ENCODE measurements at places on chromosomes 11 and 22.

- DNase-seq = no peak
Observed at GRCh38 chr11:8354622-8355415, 91.1 kb upstream of the LMO1 start.

GRCh38 chr11:97229936-97230335 is 840.1 kb downstream of the JRKL start:
- no peak for DNase-seq

DNA sequence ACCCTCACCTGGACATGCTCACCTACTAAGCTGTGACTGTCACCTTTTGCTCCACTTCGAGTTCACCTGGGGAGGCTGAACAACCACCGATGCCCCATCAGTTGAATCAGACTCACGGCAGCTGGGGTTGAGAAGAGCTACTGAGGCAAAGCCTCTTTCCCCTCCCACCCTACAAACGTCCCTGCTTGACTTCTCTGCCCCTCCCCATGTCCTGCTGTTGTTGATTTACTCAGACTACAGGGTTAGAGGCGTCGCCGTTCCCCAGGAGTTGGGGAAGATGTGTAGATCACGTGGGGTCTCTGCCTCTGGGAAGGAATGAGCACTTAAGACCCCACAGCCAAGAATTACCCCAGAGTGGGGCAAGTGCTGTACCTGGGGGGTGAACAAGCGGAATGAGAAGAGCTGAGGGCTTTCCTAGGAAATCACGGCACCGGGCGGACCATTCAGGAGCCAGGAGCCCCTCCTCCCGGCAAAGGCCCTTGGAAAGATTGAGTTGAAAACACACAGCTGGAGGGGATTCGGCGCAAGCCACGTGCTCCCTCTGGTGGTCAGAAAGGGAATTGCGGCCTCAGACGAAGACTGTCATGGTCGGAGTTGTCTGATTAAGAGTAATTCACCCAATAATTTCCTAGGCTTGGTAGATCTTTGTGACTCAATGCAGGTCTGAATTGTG is 7.0 kb downstream of the FXYD2 start:
- DNase-seq = peak; percentile 89

DNA sequence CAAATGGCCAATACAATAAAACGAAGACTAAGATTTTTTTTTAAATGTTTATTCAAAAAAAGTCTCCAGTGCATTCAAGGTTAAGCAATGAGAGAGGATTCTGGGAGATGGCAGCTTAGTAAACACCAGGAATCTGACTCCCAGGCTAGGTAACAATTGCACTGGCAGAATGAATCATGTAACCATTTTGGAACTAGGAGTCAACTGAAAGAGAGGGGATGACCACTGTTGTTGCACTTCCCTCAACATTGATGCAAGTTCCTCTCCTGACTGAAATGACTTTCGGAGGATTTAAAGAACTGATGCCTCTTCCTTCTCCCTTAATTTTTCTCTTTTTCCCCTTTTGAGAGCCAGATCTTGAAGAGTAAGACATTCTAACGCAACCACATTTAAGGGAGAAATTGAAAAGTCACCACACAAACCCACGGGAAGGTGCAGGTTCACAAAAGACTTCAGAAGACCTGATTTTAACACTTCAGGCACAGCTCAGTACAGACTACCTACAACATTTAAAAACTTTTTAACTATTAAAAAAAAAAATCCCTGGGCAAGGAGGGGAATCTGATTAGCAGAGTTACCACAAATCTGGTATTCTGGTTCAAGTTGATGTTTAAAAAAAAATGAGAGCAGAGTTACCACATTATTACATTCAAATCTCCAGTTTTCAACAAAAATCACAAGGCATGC is 56.8 kb downstream of the FCHSD2 start:
- DNase-seq = no peak

DNA sequence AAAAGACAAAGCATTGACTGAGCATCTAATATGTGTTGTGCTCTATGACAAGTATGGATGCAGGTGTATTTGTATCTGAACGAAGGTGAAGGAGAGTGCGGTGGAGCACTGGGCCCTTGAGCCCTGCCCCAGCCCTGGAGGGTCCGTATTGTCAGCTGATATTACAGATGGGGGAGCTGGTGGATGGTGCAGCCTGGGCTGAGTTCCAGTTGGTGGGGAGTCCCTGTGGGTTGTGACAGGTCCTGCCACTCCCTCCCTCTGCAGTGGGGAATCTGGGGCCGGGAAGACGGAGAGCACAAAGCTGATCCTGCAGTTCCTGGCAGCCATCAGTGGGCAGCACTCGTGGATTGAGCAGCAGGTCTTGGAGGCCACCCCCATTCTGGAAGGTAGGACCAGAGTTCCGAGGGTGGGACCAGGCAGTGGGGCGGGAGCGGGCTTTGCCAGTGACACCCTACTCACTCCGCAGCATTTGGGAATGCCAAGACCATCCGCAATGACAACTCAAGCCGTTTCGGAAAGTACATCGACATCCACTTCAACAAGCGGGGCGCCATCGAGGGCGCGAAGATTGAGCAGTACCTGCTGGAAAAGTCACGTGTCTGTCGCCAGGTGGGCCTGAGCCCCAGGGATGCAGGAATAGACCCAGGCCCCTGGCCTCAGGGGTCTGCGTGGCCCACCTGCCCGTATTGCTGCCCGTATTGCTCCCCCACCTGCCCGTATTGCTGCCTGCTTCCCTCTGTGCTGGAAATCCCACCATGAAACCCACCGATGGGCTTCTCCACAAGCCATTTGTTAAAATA is 28.6 kb downstream of the MYO7A start:
- DNase-seq = no peak

DNA sequence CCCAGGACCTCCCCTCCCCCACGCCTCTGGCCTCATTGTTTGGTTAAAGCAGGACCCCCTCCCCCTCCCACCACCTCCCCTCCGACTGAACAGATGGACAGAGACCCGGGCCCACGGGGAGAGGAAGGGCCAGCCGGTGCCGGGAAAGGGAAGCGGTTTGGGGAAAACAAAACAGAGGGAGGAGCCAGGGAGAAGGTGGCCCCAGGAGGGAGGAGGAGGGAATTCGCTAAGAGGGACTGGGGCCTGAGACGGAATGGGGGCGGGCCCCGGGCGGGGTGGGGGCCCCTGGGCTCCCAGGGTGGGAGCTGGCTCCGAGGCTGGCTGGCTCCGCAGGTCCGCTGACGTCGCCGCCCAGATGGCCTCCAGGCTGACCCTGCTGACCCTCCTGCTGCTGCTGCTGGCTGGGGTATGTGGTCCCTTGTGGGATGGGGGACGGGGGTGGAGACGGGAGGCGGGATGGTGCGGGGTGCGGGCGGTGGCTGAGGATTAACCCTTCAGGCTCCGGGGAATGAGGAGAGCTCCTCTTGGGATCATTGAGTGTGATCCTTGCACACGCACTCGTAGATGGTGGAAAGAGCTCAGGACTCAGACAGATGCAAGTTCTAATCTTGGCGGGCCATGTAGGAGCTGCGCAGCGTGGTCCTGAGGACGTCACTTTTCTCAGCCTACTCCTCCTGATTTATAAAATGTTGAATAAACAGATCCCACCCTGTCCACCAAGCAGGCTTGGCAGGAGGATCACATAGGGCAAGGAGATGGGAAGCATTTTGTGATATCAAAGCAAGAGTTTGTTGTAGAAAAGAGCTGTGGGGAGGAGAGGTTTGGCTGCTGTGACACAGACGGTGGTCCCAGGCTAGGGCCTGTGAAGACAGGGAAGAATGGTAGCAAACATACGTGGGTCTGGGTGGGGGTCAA is 688 bp downstream of the SERPING1 start:
- peak; percentile 26 for DNase-seq

DNA sequence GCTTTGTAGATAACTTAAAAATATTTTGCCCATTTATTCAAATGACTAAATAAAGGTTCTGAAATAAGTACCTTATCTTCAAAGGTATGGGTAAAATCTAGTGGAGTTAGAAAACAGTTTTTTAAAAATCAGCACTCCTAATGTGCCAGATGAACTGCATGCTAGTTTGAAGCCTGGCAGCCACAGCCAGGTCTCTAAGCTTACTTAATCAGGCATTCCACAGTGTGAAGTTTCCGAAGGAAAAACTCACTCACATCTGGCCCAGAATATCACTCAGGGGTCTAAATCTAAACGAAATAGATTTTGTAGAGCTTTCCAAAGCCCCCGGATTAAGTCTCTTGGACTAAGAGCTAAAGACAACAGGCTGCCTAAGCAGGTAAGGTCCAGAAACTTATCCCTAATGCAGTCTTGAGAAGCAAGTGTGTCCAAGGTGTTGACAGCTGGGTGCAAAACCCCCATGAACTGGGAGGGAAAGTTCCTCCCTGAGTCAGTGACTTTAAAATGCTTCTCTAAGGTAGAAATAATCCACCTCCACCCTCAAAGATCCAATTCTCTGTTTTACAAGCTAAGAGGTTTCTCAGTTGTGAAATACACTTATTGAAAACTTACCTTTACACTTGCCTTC is 157.6 kb downstream of the FCHSD2 start:
- DNase-seq = no peak

- DNase-seq = peak; percentile 40
Observed at GRCh38 chr11:63906585-63906984, 10.4 kb downstream of the RCOR2 start.

- no peak for DNase-seq
Observed at GRCh38 chr11:66220566-66220935, 47.9 kb upstream of the RAB1B start.

- no peak for DNase-seq
Observed at GRCh38 chr22:46085828-46086576, 64.3 kb upstream of the PPARA start.

DNA sequence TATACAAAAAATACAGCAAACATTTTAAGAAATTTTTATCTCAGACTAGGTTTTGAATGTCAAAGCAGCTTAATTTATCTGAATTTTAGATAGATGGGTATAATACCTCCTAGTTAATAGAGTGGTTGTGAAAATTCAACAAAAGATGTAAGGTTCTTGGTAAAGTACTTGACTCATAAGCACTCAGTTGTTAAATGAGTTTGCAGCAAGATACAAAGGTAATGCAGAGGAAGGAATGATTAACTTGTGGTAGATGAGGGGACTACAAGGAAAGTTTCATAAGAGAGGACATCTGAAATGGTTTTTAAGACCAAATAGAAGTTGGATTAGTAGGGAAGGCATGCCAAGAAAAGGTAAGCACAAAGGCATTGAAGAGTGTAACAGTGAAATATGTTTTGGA is 37.4 kb downstream of the PPME1 start:
- DNase-seq = no peak

GRCh38 chr11:10594407-10594806 is 25.9 kb upstream of the LYVE1 start:
- no peak for DNase-seq

DNA sequence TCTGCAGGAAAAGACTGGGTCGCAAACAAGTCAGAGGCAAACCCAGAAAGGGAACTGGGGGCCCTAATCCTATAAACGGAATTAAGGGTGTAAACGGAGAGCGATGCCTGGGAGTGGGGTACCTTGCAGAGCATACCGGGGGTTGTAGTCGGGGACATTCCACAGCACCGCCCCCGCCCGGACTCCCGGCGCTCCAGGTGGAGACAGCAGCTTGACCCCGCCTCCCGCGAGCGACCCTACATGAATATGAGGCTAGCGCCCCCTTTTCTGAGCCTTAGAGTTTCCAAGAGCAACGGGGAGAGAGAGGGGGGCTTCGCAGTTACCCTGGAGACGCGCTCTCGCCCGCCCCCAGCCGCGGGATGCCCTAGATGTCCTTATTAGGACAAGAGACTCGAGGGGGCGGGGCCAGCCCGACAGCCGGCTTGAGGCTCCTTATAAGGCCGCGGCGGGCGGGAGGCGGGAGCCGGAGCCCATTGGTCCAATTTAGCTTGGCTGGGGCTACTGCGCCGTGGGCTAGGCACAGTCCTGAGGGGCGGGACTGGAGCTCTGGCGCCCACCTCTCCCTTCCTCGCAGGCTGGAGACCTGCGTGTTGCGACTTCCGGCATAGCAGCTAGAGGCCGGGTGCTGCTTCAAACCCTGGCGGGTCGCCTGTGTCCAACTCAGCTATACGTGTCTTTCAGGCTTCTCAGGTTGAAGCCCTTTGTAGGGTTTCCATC is 980 bp upstream of the MUS81 start:
- DNase-seq = peak; percentile 100

DNA sequence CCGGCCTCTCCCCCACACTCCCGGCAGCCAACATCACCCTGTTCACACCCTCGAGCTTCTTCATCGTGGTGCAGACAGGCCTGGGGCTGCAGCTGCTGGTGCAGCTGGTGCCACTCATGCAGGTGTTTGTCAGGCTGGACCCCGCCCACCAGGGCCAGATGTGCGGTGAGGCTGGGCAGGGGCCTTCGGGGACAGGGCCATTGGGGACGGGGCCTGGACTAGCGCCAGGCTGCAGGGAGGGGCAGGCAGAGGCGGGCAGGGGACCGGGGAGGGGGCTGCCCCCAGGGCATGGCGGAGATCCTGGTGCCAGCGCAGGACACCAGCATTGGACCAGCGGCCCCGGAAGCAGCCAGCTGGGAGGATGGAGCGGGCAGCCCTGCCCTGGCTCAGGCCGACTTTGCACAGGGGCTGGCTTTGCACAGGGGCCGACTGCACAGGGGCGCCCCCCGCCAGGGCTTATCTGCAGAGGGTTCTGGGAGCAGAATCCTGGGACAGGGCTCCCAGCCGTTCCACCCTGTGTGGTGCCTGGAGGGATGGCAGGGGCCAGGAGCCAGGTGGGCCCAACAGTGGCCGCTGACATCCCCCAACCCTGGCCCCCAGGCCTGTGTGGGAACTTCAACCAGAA is 8.6 kb downstream of the MUC5B start:
- peak; percentile 71 for DNase-seq

- no peak for DNase-seq
Observed at GRCh38 chr22:36449596-36450175, 31.8 kb downstream of the TXN2 start.

GRCh38 chr11:71311928-71312510 is 59.6 kb upstream of the SHANK2 start:
- DNase-seq = peak; percentile 58

DNA sequence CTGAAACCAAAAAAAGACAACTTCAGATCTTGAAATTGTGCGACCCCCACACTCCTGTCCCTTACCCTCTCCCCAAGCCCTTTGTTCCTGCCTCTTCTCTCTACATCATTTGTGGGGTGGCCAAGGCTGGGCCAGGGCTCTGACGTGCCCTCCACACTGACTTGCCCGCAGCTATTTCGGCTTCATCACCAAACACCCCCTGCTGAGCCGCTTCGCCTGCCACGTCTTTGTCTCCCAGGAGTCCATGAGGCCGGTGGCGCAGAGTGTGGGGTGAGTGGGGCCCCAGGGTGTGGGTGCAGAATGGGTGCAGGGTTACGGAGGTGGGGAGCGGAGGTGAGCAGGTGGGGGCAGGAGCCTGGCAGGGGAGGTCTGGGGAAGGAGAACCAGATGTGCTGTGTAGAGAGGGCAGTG is 9.5 kb downstream of the MAPK8IP2 start:
- DNase-seq = no peak

DNA sequence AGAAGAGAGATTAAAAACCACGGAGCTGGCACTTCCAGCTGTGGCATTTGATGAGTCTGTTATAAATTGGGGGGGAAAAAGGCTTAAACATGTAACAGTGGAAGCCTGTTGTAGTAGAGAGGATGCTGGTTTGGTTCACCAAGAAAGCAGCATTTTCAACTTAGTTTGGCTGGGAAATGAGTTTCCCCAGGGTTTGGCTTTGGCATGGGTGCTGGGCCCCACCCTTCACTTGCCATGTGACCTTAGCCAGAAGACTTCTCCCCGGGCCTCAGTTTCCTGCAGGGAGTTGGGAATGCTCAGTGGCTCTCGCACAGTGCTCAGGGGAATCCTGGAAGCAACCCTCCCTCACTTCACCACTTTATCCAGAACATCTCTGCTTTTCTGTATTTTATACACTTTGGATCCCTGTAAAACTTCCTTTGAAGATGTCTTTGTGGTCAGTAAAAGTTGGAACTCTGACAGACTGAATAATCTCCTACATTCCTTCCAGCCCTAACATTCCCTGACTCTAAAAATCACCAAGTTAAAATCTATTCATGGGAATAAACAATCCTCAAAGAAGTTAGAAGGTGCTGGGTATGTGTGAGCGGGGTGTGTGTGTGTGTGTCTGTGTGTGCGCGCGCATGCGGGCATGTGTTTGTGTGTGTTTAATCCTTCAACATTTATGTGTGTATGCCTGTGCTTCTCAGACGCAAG is 166.0 kb downstream of the TENM4 start:
- DNase-seq = no peak

Data from DMS53 (cell line).